Activated naive CD8-positive, alpha-beta T cell treated with anti-CD3 and anti-CD28 coated beads, Interleukin-2, amount 50 U/mL, for 24 hours (primary cell): ENCODE measurements at places on chromosomes 12 and 14.

- DNase-seq, result peak; percentile 64
Observed at GRCh38 chr12:109981311-109981710, 14.9 kb downstream of the GIT2 start.

DNA sequence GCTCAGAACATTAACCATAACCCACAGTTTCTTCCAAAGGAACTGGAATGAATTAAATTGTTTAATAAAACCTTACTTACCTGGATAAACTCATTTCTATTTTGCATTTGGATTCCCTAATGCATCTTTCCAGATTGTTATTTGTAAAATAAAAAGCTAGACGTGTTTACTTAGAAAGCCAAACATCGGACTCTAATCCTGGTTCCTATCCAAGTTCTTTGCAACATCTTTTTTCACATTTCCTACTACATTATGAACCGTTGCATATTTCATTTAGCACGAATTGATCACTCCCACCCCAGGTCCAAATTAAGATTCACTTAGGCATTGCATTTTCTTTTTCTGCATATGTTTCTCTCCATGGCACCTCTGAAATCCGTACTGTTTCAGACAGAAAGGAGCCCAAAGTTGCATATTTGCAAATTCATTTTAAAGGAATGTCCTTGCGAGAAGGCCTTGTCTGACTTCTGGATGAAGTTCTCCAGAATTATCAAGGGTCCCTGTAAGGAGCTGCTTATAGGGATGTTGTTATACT lies 164.4 kb upstream of the GSC start:
- no peak for DNase-seq

- no peak for DNase-seq
Observed at GRCh38 chr14:36721877-36722276, 60.2 kb downstream of the PAX9 start.

DNA sequence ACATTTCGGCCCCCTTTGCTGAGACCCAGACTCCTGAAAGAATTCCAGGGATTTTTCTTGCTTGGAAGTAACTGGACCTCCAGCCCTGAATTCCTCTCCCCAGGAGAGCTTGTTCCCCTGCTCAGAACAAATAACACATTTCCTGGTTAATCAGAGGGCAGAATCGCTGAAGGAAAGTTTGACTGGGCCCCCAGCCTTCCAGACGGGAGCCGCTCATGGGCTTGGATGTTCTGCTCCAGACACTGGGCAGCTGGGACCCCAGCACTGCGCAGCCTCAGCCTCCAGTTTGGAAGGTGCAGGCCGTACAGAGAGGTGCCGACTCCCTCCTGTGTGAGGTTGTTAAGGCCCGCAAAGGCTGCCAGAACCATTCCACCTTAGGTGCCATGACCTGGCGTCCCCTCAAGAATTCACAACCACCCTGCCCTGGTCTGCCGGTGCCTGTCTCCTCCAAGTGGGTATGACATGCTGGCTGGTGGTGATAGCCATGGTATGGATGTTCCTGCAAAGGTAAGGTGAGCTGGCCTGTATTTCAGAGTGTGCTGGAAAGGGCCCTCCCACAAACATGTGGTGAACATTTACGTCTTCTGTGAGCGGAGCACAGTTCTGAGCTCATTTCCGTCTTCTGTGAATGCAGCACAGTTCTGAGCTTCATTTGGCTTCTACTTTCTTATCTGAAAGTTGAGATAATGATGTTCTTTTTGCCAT lies 5.1 kb upstream of the LTBP2 start:
- DNase-seq, result no peak

- DNase-seq, result no peak
Observed at GRCh38 chr12:114954511-114955055, 270.6 kb upstream of the TBX3 start.

DNA sequence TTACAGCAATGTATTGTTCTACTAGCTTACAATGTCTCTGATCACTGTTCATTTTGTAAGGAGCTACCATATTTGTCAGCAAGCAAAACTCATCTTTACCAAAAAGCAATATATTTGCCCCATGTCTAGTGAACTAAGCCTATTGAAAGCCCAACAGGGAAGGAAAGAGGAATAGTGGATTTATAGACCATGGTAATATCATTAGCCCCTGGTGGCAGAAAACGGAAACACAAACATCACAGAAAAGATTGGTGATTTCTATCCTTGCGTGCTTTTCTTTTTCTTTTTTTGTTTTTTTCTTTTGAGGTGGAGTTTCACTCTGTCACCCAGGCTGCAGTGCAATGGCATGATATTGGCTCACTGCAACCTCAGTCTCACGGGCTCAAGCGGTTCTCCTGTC lies 1562.4 kb upstream of the TMEM132C start:
- DNase-seq, result no peak

GRCh38 chr14:93803408-93804318 lies 15.4 kb upstream of the PRIMA1 start:
- DNase-seq, result no peak

DNA sequence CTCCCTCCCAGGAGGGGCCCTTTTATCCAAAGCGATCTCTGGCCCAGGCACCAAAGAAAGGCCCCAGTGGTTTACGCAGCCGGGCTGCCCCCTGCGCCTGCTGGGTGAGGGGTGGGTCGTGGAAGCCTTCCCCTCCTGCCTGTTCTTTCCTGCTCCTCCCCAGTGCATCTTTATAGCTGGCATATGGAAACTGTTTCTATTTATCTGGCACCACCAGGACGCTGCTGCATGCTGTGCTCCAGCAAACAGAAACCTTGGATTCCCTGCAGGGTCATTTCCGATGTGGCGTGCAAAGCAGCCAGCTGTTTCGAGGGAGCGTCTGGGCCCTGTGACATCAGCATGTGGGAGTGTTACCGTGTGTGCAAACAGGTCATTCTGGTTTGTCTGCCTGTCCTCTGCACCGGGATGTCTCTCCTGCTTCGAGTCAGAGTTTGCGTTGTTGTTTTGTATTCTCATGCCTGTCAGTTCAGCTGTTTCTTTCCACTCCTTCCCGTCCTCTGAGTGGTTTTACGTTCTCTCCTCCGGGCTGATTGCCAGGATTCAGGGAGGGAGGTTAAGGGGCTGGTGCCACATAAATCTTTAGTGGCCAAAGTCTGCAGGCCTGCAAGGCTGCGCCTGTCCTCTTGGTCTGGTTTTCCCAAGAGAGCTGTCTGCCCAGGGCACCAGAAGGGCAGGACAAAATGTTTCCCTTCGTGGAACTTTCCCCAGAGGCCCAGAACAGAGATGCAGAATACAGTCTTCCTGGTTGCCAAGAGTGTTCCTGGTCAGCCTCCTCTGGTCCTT lies 24.6 kb downstream of the TPCN1 start:
- no peak for DNase-seq

DNA sequence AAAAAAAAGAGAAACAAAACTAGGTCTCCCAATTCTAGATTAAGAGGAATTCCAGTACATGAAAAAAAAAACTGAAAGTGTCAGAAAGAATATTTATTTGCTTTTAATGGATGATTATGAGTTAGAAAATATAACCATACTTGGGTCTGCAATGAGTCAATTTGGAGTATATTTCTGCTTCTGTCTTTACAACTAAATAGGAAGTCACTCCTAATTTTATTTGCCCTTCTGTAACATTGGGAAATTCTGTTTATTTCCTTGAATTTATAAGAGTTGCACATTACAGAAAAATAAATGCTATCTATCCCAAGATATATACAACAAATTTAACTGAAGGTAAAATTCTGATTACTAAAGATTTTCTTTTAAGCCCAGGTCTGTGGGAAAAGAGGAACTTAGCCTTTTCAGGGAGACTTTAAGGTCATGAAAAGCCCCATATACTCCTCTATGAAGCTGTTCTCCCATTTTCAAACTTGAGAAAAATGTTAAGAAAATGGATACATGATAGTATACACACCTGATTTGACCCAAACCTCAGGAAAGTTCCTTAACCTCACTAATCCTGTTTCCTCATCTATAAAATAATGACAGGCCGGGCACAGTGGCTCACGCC lies 7.2 kb downstream of the SINHCAF start:
- no peak for DNase-seq

GRCh38 chr12:69949311-69950002 lies 124.4 kb downstream of the MYRFL start:
- no peak for DNase-seq

DNA sequence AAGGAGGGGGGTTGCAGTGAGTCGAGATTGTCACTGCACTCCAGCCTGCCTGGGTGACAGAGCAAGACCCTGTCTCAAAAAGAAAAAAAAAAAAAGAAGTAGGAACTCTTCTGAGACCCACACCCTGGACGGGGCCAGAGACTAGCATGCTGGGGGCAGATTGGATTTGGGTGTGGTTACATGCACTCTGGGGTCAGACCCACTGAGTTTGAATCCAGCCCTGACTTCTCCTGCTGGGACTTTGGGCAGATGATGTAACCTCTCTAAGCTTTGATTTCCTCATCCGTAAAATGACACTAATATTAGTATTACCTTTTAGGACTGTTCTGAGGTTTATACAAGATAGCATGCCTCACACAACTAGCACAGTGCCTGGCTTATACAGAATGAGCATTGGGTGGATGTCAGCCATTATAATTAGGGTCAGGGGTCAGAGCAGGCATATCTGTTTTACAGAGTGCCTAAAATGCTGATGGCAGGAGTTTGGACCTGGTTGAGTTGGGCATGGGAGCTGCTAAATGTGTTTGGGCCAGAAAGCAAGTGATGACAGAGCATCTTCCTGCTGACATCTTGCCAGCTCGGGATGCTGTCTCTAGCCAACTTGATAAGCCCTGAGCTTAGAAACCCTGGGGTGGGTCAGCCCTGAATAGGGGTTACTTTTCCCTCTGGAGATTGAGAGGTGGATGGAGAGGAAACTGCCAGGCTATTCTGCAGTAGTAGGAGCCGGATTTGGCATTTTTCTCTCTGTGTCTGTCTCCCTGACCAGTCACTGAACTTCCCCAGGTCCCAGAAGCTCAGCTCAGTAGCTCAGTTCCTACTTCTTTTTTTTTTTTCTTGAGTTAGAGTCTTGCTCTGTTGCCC lies 15.5 kb downstream of the TPCN1 start:
- no peak for DNase-seq

GRCh38 chr14:29738950-29739349 lies 188.7 kb downstream of the PRKD1 start:
- DNase-seq, result no peak

DNA sequence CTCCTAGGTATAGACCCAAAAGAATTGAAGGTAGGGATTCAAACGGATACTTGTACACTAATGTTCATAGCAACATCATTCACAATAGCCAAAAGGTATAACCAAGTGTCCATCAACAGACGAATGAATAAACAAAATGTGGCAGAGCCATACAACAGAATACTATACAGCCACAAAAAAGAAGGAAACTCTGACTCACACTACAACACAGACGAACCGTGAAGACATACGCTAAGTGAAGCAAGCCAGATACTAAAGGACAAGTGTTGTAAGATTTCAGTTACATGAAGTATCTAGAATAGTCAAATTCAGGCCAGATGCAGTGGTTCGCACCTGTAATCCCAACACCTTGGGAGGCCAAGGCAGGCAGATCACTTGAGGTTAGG lies 19.1 kb downstream of the CAMKK2 start:
- DNase-seq, result no peak

GRCh38 chr12:78359520-78359919 lies 505.1 kb upstream of the SYT1 start:
- no peak for DNase-seq

- DNase-seq, result no peak
Observed at GRCh38 chr14:61803755-61804154, 41.5 kb downstream of the SNAPC1 start.

DNA sequence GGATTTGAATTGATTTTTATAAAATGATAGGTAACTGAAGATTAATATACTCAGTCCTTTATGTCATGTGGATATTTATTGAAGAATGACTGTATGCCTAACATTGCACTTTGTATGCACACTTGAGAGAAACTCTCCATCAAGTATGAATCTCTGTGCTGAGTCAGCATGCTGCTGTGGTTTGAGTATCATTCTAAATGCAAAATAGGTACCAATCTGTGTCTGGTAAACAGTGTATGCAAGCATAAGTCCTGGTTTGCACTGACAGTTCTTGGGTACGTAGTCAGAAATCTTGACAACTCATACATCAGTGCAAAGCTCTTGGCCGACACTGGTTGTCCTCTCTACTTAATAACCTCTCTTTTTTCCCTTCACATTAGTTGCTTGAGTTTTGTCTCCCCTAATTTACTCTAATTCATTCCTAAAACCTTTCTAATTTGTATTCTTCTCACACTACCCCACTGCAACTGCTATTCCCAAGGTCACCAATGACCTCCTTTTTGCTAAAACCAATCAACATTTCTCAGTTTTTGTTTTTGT lies 21.8 kb downstream of the MGAT4C start:
- no peak for DNase-seq

DNA sequence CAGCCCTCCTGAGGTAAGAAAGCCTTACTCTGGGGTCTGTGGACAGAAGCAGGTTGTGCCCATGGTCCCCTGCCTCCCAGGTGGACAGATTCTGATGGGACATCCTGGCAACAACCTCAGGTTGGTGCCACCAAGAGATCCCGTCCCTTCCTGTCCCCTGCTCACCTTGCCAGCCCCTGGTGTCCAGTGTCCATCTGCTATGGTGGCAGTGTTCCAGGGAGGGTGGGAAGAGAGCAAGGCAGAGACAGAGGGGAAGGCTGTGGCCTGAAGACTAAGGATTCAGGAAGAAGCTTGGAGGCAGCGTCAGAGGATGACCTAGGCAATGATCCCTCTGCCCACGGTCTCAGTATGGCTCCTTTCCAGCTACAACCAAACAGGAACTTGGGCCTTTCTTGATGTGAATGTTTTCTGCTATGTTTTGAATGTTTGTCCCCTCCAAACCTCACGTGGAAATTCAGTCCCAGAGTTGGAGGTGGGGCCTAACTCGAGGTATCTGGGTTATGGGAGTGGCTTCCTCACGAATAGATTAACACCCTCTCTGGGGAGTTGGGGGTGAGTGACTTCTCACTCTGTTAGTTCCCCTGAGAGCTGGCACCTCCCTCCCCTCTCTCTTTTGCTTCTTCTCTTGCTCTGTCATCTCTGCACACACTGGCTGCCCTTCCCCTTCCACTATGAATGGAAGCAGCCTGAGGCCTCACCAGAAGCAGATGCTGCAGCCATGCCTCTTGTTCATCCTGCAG lies 26.9 kb downstream of the IQSEC3 start:
- no peak for DNase-seq

DNA sequence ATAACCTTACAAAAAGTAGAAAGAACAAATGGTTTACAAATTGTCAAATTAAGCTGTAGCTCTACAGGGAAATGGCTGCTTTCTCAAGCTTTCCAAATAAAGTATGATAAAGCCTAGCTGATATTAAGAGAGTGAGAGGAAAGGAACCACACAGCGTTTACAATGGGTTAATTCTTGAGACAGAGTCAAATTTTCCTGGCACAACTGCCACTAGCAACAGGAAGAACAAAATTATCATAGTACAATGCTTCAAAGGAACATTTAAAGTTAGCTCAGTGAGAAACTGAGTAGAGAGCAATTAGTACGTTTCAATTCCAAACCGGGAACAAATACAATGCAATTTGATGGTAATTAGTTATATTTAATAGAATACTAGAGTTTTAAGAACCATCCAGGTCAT lies 116.0 kb downstream of the PPP1R12A start:
- no peak for DNase-seq

- no peak for DNase-seq
Observed at GRCh38 chr12:58408516-58408915, 467.1 kb downstream of the ATP23 start.

GRCh38 chr14:87334997-87335685 lies 657.8 kb downstream of the GALC start:
- no peak for DNase-seq

- DNase-seq, result no peak
Observed at GRCh38 chr12:4477129-4477528, 31.5 kb upstream of the FGF6 start.
